ENCODE measurements at places on chromosomes 12 and 14.

DNA sequence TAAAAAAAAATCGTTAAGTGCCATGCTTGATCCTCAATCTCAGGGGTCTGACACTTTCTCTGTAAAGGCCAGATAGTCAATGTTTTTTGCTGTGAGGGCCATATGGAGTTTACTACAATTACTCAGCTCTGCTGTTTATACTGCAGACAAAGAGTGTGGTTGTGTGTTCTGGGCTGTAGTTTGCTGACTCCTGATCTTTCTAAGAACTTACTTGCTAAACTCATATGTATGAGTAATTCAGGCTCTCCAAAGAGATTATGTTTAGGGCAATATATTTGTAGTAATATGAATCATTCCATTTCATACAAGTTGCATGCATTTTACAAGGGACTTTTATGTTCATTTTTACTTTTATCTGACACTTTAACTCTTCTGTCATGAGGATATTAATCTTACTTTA lies 188.2 kb downstream of the TMTC2 start:
- no peak for DNase-seq

DNA sequence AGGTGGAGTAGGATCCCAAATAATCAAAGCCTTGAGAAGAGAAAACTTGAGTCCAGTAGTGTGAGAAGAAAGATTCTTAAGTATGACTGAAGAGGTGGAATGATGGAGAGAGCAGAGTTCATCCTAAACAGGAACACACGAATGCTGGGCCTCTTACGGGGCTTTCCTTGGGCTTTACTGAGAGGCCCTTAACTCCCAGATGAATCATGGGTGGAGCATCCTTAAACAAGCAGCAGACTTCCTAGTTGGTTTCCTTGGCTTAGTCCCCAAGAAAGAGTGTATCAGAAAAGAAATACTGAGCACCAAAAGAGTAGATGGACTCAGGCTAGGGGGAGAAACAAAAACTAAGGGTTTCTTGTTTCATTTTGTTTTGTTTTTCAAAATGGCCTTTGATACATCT lies 132.5 kb downstream of the GPR135 start:
- DNase-seq, result no peak

DNA sequence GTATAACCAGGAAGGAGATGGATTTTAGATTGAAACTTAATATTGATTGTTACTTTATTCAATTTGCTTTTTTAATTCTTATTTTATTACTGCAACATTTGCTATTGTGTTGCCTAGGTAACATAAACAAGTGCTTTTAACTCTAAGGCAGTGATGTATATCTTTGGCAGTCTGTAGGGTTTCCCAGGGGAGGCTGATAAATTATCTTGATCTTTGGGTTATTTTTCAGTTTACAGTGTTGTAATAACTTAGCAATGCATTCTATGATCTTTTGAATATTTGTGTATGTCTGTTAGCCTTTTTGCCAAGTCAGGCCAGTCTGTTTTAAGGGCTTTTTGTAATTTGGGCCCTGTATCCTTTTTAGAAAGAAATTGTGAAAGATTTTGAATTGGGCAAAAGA lies 7.8 kb upstream of the DTD2 start:
- DNase-seq, result no peak

DNA sequence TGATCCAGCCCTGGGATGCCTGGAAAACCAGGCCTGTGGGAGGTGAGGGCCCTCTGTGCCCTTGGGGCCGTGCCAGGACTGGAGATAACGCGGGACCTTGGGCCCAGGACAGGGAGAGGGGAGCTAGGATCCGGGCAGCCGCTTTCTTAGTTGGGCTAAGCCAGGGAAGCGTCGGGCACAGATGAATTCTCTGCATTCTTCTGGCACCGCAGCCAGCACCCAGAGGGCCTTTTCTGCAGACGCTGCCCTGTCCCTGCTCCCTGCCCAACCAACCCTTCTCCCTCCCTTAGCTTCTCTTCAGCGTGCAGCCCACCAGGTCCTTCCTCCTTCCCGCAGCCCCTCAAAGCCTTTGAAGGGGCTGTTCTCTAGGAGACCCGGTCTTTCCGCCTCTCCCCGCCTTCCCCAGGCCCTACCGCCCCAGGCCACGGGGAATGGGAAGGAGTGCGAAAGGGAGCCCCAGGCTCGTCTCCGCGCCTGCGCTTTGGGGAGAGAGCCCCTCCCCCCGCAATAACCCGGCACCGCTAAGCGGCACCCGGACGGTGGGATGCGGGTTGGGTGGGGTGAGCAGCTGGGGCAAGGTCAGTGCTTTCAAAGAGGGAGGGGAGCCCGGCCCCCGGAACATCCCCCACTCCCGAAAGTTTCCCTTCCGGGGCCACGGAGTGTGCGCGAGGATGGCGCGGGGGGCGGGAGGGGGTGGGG lies 663 bp downstream of the NCKAP5L start:
- DNase-seq, result peak; percentile 45

DNA sequence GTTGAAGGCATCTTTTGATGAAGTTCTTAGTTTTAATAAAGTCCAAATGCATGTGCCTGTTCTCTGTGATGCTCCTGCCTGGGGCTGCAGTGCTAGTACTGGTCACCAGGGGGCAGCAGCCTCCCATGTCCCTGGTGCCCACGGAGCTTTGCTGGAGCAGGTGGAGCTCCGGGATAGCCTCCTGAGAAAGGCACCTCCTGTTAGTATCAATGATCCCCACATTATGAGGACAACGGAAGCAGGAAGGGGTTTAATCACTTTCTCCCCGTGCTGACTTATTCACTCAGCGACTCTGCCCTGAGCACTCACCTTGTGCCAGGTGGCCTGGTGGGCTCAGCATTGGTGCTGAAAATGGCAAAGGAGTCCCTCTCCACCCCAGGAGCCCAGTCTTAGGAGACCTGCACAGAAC lies 123.0 kb upstream of the PZP start:
- DNase-seq, result peak; percentile 83

DNA sequence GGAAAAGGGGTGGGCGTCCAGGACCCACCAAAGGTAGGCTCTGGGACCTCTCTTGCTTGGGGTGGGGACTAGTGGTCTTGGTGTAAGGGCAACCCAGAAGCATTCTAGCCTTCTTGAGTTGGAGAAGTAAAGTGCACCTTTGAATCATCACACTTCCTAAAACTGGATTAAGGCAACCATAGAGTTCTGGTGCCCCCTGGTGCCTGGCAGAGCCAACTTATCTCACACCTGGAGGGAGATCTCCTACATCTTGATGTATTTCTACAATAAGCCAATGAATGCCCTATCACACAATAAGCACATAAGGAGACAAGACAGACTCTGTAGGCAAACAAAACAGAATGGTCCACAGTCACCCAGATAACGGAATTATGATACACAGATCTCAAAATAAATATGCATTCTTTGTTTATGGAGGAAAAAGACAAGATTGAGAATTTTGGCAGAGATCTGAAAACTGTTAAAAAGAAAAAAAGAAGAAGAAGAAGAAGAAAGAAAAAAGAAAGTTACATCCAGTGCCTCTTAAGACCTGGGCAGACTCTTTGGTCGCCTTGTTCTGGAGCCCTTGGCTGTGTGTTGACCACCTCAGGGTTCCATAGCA lies 95.9 kb upstream of the PPP2R5C start:
- DNase-seq, result no peak

DNA sequence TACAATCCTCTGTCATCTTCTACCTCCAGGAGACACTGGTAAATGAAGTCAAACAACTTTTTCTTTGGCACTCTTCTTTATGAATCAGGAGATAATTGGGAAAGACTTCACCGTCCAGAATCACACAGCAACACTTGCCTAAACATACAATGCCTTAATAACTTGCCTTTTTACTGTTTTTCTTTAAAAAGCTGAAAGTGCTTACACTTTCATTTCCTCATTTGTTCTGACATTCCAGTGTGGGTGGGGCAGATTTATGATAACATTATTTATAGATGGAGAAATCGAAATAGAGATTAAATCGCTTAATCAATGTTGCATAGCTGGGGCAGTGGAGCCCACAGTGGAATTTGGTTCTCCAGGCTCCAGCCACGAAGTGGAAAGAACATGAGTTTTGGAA lies 2.8 kb upstream of the FRS2 start:
- DNase-seq, result no peak

- no peak for DNase-seq
Observed at GRCh38 chr12:52360663-52361271, 6.5 kb downstream of the KRT85 start.

All from HL-60 (cell line).